Sciatic nerve (tissue), 2 donors: ENCODE measurements at places on chromosomes 7 and 10.
A peak's percentile ranks its signal among the peaks of the same experiment; 100 is the strongest.

DNA sequence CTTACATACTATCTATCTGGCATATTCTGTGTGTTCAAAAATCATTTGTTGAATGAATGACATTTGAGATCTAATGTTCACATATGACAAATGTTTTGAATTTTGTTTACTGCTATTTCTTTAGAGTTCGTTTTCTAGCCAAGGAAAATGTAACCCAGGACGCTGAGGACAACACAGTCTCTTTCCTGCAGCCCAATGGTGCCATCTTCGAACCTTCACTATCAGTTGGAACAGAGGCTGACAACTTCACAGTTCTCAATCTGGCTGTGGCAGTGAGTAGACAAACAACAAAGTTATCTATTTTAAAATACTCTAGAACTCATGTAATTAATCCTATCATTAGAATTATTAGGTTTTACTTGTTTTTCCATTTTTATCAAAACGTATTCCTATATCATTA is 22.5 kb downstream of the CD36 start:
- no peak for DNase-seq

DNA sequence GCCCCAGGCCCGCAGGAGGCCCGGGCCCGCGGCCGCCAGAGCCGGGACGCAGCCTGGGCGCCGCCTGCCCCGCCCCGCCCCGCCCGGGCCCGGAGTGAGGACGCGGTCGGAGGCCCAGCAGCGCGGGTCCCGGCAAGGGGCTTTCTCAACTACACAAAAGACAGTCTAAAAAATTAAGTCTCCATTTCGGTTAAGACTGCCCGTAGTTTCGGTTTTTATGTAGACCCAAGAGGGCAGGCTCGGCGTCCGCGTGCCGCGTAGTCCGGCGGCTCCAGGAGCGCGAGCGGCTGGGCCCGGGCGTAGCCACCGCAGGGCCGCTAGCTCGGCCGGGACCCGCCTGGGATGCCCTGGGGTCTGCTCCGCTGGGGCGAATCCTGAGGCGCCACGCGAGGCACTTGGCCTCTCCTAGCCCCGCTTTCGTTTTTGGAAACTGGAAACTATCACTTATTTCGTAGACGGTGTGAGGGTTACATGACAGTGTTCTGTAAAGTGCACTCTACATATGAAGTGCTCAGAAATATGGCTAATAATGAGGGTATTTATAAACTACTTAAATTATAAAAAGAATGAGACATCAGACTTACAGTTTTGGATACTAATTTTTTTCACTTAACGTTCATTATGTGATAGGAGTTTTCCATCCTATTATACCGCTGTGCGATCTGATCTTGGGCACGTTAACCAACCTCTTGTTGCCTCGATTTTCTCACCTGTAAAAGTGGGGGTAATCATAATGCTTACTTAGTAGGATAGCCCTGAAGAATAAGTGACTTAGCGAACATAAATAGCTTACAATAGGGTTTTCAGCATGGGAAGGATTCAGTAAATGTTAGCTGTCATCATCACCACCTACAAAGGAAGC is 573 bp downstream of the BLVRA start:
- peak; percentile 66 for DNase-seq

DNA sequence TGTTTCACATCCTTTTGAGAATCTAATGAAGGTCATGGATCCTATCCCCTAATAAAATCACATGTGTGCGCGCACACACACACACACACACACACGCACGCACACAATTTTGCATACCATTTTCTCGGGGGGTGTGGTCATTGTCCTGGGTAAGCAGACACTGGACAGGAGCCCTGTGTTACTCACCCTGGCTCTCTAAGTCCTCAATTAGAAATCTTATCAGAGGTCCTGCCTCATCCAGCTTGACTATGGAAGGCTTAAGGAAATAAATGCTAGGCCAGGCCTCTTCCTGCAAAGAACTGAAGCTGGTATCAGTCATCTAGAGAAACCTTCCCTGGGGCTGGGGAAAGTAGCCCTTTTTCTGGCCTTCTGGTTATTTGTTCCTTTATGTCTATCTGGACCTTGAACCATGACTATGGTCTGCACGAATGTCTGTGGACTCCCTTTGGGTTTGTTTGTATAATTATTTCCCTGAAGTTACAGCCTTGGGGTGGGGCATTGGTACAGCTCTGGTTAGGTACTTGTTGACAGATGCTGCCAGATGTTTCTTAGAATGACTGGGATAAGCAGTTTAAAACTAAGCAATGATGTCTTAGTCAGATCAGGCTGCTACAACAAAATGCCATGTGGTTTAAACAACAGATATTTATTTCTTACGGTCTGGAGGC is 208.5 kb downstream of the CCDC3 start:
- no peak for DNase-seq

GRCh38 chr7:137454246-137454724 is 110.8 kb upstream of the PTN start:
- no peak for DNase-seq

GRCh38 chr10:7168414-7168813 is 242.4 kb downstream of the SFMBT2 start:
- no peak for DNase-seq

- no peak for DNase-seq
Observed at GRCh38 chr7:139105484-139105883, 4.0 kb downstream of the ZC3HAV1 start.

- no peak for DNase-seq
Observed at GRCh38 chr10:97765201-97765600, 6.6 kb downstream of the SFRP5 start.

DNA sequence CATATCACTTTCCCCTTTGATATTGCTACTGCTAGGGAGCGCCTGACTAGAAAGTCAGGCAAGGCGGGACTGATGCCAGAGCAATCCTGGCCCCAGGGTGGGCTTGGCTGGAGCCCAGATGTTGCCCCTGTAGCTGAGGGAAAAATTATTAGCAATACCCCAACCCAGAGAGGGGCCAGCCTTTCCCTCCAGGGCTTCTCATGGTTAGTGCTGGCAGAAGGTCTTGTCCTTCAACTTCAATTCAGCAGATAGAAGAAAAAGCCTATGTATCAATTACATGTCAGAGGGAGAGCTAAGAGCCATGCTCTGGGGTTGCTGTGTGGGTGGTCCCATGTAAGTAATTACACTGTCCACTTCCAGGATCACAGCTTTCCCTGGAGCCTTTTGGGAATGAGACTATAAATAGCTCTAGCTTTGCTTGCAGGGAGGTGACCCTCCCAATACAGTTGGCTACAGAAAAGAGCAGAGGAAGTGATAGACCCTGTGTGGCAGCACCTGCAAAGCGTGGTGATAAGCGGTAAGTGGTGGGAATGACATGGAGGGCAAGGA is 579.1 kb downstream of the CCSER2 start:
- no peak for DNase-seq

GRCh38 chr7:56028942-56029630 is 22.2 kb downstream of the PSPH start:
- DNase-seq: no peak

DNA sequence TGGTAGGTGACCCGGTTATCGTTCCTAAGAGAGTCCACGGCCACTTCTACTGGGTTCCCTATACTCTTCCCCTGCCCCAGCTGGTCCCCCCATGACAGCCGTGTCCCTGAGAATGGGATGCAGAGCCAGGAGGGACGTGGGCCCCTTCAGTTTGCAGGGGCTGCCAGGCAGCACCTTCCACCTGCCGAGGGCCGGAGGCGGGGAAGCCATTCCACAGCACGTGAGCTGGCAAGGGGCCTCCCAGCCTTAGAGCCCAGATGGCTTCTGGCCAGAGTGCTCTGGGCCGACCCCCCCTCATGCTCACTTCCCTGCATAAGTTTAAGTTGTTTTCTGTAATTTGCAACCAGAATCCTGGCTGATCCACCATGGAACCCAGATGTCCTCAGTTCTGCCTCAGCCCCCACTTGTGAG is 39.0 kb downstream of the DIP2C start:
- no peak for DNase-seq

DNA sequence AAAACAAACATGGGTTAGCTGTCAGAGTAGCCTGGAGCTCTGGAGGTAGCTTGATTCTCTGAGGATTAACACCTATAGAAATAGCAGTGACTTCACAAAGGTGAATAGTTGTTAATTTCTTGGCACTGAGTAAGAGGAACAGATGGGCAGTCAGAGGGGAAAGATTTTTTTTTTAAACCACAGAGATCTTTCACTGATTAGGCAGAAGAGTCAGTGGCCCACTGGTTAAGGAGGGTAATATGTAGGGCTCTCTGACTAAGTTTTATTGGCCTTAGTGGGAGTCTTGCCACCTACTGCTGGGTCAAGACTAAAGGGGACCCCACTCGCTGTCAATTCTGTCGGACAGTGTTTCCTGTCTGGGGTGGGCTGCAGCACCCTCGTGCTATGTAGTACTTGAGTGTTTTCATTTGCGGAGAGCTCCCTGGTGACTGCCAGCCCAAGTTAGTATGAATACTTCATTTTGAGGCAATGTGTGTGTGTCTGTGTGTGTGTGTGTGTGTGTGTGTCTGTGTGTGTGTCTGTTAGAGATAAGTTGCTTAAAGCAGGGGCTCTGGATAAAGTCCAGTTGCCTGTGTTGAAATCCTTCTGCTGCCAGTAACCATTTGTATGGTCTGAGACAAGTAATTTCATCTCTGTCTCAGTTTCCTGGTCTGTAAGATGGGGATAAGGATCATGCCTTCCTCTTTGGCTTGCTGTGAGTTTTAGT is 145.2 kb downstream of the ARID5B start:
- no peak for DNase-seq

DNA sequence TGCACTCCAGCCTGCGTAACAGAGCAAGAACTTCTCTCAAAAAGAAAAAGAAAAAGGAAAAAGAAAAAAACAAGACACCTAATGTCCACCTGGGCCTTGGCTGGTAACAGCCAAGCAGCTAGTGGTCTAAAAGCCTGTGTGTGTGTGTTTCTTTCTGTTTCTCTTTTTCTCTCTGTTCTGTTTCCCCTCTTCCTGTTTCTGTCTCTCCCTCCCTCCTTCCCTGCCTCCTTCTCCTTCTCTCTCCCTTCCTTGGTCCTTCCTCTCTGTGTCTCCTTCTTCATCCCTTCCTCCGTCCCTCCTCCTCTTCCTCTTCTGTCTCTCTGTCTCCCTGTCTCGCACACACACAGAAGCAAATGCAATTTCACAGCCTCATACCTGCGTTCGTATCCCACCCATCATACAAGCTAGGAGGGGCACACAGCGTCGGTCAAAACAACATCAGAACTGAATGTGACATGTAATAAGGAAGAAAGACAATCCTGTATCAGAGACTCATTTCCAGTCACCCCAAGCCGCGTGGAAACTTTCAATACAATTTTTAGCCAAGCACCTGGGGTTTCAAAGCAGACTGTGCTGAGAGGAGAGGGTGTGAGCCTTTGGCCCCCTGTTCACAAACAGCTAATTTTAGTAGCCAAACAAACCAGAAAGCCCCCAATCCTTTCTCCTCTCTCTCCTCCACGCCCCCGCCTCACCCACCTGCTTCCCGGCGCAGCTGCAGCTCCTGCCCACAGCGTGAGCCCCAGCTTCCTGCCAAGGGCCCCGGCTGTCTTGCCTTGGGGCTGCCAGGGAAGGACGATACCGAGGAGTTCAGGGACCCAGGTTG is 50.2 kb upstream of the GNA12 start:
- no peak for DNase-seq

GRCh38 chr10:117662751-117663540 is 120.4 kb downstream of the EMX2 start:
- DNase-seq: no peak

- DNase-seq: no peak
Observed at GRCh38 chr7:26633557-26633956, 230.8 kb downstream of the SKAP2 start.

DNA sequence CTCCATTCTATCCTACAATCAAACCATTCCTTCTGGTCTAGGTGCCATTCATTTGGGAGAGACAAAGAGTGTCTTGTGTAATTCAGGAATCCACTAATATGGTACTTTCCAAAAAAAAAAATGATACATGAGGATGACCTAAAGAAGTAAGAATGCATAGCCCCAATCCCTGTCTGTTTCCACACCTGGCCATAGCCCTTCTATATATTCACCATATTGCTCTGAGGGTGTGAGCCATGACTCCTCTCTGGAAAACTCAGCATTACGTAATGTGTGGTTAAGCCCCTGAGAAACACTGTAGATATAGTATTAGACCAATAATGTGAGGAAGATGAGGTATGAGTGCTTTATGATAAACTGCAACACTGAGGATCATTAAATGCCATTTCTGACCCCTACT is 592.7 kb downstream of the INHBA start:
- DNase-seq: no peak

GRCh38 chr10:116836083-116836482 is 13.2 kb upstream of the ENO4 start:
- no peak for DNase-seq

GRCh38 chr7:116966601-116967000 is 13.3 kb downstream of the ST7 start:
- DNase-seq: no peak
